ENCODE measurements at places on chromosomes 2 and 18.

DNA sequence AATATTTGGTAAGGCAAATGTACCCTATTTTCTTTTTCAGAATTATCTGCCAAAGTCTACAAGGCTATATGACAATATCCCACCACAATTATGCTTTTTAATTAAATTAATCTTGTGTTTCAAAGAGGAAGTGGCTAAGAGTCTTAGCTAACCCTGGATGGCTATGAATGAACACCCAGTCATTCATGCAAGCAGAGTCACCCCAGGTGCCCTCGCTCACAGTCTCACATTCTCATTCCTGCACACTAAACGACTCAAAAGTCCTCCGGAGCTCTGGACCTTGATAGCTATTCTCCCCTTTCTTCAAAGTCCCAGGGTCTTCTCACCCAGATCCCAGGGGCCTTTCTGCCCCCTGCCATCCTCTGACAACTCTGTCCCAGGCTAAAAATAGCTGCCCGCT lies 42.1 kb upstream of the MRPL19 start:
- DNase-seq: no peak

DNA sequence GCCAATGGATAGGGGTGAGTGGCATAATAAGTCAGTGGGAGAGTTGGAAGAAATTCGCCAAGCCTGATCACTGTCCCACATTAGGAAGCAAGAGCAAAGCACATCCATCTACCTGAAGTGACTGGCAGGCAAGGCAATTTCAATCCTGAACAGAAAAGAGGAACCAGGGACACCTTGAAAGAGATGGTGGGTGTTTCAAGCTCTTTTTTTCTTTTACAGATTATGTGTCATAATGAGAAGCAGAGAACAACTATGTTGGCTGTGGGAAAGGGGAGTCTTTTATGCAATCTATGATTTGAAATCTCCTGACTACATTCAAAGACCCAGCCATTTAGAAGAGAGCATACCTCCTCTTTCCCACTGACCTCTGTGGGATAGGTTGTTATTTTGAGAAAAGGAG lies 63.5 kb downstream of the TGIF1 start:
- DNase-seq: no peak

- DNase-seq: no peak
These were observed 59.6 kb downstream of the NCK2 start for GRCh38 chr2:105804266-105804665.

DNA sequence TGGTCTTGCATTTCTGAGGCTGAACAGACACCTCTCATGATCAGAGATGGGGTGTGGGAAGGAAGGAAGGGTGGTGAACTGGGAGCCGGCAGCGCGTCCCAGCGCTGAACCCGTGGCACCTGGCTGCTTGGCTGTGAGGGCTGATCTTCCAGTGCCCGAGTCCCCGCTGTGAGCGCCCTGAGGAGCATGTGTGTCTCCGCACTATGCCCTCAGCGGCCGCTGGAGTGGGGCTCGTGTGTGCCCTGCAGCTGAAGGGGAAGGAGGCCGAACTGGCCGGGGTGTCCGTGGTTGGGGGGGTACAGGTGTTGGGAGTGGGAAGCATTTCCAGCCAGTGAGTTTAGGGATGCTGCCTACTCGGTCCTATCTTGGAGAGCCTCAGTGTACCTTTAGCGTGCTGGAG lies 82.2 kb downstream of the LDLRAD4 start:
- DNase-seq: no peak

- no peak for DNase-seq
These were observed 3.7 kb downstream of the PLEK start for GRCh38 chr2:68368654-68369336.

DNA sequence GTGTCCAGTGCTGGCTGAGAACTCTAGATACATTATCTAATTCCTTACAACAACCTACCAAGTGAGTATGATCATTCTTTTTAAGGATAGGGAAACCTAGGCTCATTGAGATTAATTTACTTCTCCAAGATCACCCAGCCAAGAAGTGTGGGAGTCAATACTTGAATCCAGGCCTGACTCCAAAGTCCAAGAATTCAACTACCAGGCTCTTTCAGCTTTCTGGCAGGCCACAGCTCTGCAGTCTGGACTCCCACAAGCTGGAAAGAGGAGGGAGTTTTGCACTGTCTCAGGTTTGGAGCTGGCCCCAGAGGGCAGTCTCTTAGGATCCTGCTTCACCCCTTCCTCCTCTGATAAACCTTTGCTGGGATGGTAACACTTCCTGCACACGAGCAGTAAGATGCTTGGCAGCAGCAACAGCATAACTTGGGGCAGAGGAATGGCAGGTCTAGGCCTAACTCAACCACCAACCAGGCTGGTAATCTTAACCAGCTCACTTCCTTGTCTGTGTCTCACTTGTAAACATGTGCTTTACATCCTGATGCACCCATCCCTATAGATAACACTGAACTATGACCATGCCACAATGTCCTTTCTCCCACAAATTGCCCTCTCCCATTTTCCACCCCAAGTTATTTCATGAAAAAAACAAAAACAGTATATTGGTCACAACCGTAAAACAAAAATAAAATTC lies 111.1 kb upstream of the ACAA2 start:
- no peak for DNase-seq

DNA sequence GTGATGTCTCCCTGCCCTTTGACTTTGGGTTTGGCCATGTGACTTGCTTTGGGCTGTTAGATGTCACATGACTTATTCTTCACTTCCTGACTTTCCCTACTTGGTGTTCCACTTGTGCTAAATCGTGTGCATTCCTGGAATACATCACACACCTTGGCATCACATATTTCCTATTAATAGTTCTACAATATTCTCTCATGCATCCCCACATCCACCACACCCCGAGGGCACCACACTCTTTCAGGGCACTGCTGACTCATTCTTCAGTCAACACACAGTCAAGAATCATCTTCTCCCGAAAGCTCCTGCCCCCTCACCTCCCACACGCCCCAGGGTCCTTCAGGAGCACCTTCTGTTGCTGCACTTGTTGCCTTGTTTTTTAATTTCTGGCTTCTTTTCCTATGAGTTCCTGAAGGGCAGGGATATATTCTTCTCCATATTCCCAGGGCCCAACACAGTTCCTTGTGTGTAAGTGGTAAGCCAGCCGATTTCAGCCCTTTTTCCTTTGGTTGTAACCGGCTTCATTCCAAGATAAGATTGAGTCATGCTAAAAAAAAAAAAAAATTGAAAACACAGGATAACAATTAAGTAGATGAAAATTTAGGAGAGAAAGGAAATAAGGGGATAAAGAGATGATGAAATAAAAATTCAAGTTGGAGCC lies 341.4 kb downstream of the SLC4A3 start:
- DNase-seq: no peak

- no peak for DNase-seq
These were observed 415.9 kb downstream of the GRB14 start for GRCh38 chr2:164205347-164205746.

GRCh38 chr2:236177604-236177966 lies 9.4 kb upstream of the GBX2 start:
- DNase-seq: no peak

- no peak for DNase-seq
These were observed 371.7 kb downstream of the TNS1 start for GRCh38 chr2:217631115-217631514.

GRCh38 chr18:12679183-12679786 lies 21.4 kb upstream of the SPIRE1 start:
- DNase-seq: no peak

DNA sequence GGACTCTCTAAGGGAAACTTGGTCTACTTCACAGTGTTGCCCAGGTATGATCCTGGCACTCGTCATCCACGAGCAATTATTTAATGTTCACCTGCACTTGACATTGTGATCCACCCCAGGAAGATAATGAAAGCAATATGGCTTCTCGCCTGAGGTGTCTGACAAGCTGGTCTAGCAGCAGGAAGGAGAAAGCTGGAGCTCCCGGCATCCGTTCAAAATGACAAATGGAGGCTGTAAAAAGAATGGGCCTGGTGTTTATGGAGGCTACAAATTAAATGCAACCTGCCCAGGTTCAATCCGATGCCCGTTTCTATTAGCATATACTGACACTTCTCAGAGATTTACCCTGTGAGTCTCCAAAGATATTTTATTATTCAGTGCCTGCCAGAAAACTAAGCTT lies 317.6 kb downstream of the CTNNA2 start:
- no peak for DNase-seq

DNA sequence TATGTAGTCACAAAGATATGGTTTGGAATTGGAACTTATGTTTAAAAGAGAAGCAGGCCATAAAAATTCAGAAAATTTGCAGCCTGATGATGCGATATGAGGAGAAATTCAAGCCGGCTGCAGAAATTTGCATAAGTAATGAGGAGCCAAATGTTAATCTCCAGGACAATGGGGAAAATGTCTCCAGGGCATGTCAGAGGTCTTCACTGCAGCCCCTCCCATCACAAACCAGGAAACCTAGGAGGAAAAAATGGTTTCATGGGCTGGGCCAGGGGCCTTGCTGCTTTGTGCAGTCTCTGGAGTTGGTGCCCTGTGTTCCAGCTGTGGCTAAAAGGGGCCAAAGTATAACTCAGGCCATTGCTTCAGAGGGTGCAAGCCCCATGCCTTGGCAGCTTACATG lies 28.4 kb downstream of the TACR1 start:
- DNase-seq: no peak

GRCh38 chr2:218290316-218291261 lies 1.7 kb downstream of the TMBIM1 start:
- no peak for DNase-seq

DNA sequence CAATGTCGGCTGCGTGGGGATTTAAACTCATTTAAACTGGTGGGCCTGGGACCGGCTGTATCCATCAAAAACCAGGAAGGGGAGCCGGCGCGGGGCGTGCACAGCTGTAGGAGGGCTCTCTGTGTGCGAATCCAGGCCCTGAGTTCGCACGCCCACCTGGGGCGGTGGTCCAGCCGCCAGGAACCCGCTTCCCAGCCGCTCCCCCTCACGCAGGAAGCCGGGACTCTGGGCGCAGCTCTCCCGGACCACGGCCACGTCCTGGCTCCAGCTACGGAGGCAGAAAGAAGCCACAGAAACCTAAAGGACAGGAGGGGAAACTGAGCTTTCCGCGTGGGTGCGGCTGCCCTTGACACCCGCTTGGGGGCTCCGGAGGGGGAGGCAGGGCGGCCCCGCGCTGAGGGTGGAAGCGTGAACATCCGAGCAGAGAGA lies 80.6 kb downstream of the GFPT1 start:
- DNase-seq: no peak

- DNase-seq: no peak
These were observed 459.9 kb upstream of the CELF4 start for GRCh38 chr18:38025433-38026038.

DNA sequence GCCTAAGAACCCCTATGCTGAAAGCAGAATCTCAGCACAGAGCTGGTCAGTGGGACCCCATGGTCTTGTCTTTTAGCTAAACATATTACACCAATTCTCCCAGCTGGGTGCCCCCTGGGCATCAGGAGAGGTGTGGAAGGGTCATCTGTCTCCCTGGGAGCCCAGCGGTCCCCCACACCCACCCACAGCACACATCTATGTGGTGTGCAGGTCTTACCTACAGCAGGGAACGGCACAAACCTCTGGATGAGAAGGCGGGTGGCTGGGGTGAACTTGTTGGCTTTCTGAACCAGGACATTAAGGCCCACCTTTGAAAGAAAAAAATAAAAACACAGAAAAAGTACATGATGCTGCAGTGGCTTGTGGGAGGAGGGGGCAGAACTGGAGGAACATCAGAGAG lies 70.7 kb downstream of the EMX1 start:
- no peak for DNase-seq

DNA sequence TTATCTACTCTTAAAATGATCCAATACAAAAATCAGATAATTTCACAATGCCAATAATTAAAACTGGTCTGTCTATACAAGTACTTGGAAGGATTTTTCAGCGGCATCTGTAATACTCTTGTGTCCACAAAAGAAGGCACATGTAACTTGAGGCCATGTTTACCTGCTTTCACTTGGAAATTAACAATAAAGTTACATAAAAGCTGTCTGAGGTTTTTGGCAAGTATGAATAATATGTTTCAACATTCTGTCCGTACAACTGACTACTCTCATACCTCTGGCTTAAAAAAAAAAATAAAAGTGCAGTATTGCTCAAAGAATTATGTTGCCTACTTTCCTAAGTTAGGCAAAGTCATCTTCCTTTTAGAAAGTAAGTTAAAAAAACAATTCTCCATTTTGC lies 253.6 kb downstream of the NBAS start:
- no peak for DNase-seq

GRCh38 chr2:230602562-230603230 lies 109.9 kb upstream of the CAB39 start:
- DNase-seq: no peak

GRCh38 chr2:134491771-134492441 lies 226.9 kb downstream of the TMEM163 start:
- no peak for DNase-seq

GRCh38 chr18:33696332-33697162 lies 118.5 kb downstream of the ASXL3 start:
- DNase-seq: no peak

DNA sequence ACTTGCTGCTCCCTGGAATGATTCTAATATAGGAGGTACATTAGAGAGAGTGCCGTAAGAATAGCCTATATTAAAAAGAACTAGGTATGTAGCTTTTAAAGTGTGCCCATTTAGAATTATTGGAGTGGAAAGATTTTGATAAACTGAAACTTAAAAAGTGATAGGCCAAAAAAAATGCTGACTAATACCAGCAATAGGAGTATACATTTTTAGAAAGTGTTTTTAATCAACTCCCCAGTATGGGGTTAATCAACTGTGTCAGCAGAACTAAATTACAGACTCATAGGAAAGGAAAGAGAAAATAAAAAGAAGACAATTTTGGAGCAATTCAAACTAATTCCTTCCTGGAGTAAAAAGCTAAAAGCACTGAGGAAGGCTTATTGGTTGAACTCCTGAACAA lies 13.3 kb upstream of the MEIS1 start:
- no peak for DNase-seq

DNA sequence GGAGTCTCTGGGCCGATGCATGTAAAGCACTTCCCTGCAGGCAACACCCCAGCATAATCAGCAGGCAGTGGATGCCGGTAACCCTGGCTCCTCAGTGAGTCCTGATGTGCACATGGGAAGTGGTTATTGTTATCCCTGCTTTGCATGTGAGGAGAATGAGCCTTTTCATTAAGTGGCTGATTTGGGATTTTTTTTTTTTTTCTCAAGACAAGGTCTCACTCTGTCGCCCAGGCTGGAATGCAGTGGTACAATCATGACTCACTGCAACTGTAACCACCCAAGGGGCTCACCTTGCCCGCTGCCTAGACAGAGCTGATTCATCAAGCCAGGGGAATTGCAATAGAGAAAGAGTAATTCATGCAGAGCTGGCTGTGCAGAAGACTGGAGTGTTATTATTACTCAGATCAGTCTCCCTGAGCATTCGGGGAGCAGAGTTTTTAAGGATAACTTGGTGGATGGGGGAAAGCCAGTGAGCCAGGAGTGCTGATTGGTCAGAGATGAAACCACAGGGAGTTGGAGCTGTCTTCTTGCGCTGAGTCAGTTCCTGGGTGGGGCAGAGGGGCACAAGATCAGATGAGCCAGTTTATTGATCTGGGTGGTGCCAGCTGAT lies 95.4 kb downstream of the SOCS6 start:
- DNase-seq: no peak

DNA sequence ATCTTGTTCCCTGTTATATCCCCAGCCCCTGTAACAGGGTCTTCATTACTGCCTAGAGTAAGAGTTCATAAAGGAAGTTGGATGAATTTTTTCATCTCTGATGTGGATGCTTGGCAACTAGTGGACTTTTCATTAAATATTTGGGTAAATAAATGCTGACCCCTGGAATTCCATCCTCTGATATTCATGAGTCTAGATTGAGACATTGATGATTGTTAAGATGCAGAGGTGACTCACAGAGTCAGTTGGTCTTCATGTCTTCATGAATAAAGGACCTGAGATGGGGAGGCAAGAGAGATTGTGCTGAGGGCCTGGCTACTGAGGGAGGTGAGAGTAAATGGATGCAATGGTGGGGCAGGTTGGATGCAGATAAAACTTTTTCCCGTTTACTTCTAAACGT lies 132.7 kb upstream of the NT5C1B start:
- DNase-seq: no peak

Data from stimulated activated CD8-positive, alpha-beta memory T cell treated with anti-CD3 and anti-CD28 coated beads, Interleukin-15, amount 100 ng/mL, for 1 hour (primary cell).